NCI-H748 treated with DMSO at 0.1 percent for 48 hours (cell line): ENCODE measurements at places on chromosomes 5 and 9.

DNA sequence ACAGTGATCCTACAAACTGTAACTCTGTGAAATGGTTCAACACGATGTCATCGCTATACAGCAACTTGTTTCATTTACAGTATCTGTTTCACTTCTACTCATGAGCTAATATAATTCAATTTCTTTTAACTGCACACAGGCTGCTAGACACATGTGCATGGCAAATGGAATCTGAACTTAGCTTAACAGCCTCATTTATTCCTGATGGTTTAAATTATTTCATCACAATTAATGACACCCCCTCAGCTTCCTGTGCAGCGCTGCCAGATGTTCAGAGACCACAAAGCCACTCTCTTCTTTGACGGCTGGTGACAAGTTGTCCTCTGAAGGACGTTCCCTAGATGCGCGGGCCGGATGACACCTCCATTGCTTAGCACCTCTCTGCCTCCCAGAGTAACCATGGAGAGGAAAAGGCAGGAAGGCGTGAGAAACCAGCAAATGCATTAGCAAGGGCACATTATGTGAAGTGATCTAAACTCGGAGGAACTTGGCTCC, 191.1 kb downstream of the BNC2 start:
- DNase-seq, result no peak

DNA sequence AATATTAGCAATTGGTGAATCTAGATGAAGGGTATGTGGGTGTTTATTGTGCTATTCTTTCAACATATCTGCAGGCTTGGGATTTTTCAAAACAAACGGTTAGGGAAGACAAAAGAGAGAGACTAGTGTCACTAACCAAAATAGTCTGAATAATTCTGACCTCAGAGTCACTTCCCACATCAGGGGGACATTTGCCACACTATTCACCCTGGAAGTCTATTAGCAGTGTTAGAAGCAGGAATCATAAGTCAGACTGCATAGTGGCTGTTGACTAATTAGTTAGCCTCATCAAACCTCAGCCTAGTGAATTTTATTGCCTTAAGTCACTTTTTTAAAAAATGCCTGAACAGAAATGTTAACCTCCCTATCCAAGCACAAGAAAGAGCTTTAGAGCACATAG, 169.2 kb upstream of the RGMB start:
- no peak for DNase-seq

GRCh38 chr9:71897577-71897976, 13.4 kb downstream of the ABHD17B start:
- no peak for DNase-seq

GRCh38 chr5:60436518-60436917, 263.4 kb downstream of the DEPDC1B start:
- no peak for DNase-seq

DNA sequence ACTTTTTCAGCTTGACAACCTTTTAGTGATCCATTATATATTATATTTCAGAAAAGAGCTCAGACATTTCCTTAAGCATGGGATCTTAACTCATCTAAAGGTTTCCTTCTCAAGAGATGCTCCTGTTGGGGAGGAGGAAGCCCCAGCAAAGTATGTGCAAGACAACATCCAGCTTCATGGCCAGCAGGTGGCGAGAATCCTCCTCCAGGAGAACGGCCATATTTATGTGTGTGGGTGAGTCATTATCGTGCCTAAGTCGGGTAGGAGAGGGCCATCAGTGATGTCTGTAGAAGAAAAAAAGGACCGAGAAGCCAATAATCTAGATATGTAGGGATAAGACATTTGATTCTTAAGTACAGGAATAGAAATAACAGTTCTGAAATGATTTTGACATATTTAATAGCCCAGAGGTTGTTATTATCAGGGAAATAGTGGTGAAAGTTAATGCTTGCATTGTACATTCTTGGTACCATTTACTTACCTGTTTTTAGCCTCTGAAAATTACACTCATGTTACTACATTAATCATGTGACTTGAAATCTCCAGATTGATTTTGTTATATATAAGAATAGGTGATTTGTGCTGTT, 28.2 kb downstream of the MTRR start:
- DNase-seq, result peak; percentile 17

DNA sequence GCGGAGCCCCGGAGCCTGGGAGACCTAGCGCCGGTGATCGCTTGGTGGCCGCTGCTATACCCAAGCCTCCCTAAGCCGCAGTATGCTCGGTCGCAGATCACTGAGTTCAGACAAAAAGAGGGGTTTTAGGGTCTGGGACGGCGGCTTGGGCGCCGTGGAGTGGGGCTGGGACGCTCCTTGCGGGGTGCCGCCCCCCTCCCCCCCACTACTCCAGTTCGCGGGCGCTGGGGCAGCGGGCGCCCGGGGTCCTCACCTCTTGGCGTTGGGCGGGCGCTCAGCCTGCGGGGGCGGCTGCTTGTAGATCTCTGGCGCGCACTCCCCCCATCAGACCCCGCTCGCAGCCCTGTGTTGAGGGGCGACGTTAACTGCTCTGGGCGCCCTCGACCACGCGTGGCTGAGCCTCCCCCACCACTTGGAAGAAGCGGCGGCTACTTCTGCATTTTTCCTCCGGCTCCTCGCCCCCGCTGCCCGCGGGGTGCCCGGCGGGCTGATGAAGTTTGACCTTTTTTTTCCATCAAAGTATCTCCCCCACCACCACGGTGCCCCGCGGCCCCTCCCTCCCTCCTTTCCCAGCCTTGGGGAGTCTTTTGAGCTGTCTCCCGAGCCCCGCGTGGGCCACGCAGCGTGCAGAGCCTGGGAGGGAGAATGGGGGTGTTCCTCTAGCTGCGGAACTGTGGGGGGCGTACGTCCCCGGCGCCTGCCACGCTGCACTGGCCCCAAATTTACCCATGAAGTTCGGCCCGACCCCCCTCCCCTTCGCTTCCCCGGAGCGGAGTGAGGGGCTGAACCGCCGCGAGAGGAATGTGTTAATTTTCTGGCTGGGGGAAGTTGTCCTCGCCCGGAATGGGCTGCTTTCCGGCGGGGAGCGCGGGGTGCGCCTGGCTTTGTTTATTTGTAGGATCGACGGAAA, 1.2 kb downstream of the CXXC5 start:
- no peak for DNase-seq

DNA sequence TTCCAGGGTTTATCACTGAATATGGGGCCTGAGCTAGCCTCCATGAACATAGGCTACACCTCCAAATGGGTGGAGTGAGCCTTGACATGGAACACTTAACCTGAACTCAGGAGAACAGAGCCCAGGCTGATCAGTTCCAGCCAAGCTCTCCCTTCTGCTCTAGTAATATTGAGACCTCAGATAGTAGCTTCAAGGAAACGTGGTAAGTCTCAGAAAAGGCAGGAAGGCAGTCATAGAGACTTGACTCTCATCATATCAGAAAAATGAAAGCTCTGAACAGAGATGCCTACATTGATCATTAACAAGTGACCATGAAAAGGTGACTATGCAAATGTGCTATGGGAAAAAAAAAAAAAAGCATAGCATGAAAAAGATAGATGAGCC, 40.5 kb upstream of the MYO10 start:
- no peak for DNase-seq
